ENCODE measurements at places on chromosomes 16 and 17. TPM values are rescaled to one million over a fixed set of nuclear protein-coding genes. Genes with fewer than 3 reads are reported as not detected.

FAM222B gene
- 21.7 TPM for total RNA-seq

NPIPA7 gene
- total RNA-seq, result 10.0 TPM

DNAH9 gene
- total RNA-seq, result 22.3 TPM

GCGR gene
- total RNA-seq, result not detected

KRT17 gene
- 2.6 TPM for total RNA-seq

STAC2 gene
- total RNA-seq, result 0.30 TPM

MRPL28 gene
- 43.4 TPM for total RNA-seq

CCL1 gene
- not detected for total RNA-seq

CNGB1 gene
- 0.35 TPM for total RNA-seq

RTN4RL1 gene
- 5.8 TPM for total RNA-seq

AMDHD2 gene
- total RNA-seq, result 53.4 TPM

SLC13A2 gene
- total RNA-seq, result not detected

KRTAP2-1 gene
- not detected for total RNA-seq

SGCA gene
- total RNA-seq, result 9.1 TPM

SEC14L5 gene
- 0.41 TPM for total RNA-seq

TEX14 gene
- total RNA-seq, result 6.8 TPM

PYCARD gene
- total RNA-seq, result 82.0 TPM

TMEM235 gene
- total RNA-seq, result not detected

RNF43 gene
- total RNA-seq, result 9.7 TPM

ERCC4 gene
- 10.9 TPM for total RNA-seq

ZSCAN10 gene
- not detected for total RNA-seq

CAPN15 gene
- total RNA-seq, result 44.3 TPM

MYH8 gene
- total RNA-seq, result not detected

TNP2 gene
- not detected for total RNA-seq

ITGAD gene
- total RNA-seq, result 0.62 TPM

ATP2C2 gene
- total RNA-seq, result 56.2 TPM

BRICD5 gene
- 7.8 TPM for total RNA-seq

KCNG4 gene
- not detected for total RNA-seq

TBC1D3 gene
- not detected for total RNA-seq

NPB gene
- 0.71 TPM for total RNA-seq

KRT20 gene
- not detected for total RNA-seq

TMEM92 gene
- total RNA-seq, result 9.2 TPM

ITGB3 gene
- total RNA-seq, result 10.5 TPM

CES3 gene
- total RNA-seq, result 2.5 TPM

MYO1C gene
- total RNA-seq, result 213 TPM

All from lower lobe of right lung (tissue), 2 donors.